Stimulated activated CD4-positive, alpha-beta T cell treated with anti-CD3 and anti-CD28 coated beads, Interleukin-12 subunit alpha, Interleukin-12 subunit beta, amount 100 ng/mL, for 24 hours (primary cell): ENCODE measurements at places on chromosomes 5 and 9.
A peak's percentile ranks its signal among the peaks of the same experiment; 100 is the strongest.

- no peak for DNase-seq
Measured at GRCh38 chr5:171745602-171746001, 40.0 kb upstream of the SMIM23 start.

DNA sequence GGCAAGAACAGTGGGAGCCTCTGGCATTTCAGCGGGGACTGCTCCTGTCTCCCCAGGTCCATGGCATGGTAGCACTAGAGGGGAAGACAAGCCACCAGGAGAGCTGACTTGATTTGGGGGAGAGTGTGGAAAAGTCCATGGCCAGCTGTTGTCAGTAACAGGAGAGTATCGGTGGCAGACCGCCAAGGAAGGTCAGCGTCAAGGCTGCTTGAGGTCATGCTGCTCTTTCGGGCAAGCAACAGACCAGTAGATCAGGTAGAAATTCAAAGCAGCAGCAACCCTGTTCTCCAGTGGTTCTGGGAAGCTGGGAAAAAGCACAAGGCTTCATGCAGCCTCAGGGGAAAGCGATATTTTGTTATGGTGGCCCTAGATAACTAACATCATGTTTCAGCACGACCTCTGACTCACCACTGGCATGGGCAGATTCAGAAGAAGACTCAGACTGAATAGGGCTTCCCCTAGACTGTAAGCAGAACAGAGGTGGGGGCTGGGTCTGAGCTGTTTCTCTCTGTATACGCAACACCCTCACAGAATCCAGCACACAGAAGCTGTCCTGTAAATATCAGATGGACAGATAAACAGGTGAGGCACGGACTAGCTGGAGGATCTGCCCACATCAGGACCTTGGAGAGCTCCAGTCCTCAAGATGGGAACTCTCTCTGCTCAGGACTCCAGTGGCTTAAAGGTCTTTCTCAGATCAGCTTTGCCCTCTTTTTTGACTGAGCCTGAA is 35.2 kb upstream of the PLEKHG4B start:
- DNase-seq = no peak

GRCh38 chr5:108654051-108654450 is 93.6 kb upstream of the FER start:
- DNase-seq = no peak

DNA sequence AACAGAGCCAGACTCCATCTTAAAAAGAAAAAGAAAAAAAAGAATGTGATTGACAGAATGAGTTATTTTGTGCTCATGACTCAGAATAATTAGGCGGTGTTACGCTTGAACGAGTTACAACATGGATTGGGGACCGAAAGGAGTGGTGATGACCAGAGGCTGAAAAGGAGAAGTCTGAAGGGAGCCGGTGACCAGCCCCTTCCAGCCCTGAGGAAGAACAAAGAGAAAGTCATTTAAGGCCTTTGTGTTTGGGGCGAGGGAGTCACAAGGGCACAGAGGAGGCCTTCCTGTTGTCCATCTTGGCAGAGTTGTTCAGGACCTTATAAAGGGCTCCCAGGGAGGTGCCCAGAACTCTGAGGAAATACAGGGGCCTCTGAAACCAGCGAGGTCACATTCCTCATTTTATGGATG is 131.6 kb downstream of the GOLPH3 start:
- DNase-seq = no peak

GRCh38 chr9:85741095-85741874 is 469 bp downstream of the AGTPBP1 start:
- DNase-seq = peak; percentile 35

GRCh38 chr9:129068990-129069861 is 11.7 kb upstream of the DOLPP1 start:
- peak; percentile 27 for DNase-seq

GRCh38 chr5:176536132-176536901 is 885 bp downstream of the RNF44 start:
- DNase-seq = peak; percentile 58

DNA sequence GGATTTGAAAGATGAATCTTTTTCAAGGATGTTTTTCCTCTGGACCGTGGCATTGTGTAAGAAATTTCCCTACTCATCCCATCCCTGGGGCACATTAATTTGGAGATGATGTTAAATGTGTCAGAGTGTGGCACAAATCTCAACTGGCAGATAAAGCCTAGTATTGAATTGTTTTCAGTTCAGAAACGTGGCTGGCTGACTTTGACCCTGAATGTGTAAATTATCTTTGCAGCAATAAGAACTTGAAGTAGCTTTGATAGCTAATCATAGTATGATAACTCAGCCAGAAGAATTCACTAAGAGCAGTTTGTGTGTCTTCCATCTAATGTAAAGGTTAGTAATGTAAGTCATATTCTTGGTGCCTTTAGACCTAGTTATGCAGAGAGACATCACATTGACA is 238.4 kb upstream of the DMRT1 start:
- no peak for DNase-seq

DNA sequence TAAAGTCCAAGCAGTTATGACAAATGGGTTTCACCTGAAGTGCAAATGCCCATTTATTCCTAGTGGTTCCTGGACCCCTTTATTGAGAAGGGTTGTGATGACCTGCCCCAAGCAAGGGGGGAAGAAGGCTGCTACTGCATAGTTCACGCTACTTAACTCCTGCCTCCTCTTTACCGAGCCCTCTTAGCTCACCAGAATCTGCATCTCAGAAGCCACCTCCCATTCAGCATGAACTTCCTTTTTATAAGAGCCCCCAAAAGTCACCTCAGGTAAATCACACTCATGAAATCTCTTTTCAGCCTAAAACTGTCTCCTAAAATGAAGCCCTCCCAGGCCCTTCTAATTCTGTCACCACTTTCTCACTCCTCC is 26.6 kb upstream of the C9orf72 start:
- no peak for DNase-seq

DNA sequence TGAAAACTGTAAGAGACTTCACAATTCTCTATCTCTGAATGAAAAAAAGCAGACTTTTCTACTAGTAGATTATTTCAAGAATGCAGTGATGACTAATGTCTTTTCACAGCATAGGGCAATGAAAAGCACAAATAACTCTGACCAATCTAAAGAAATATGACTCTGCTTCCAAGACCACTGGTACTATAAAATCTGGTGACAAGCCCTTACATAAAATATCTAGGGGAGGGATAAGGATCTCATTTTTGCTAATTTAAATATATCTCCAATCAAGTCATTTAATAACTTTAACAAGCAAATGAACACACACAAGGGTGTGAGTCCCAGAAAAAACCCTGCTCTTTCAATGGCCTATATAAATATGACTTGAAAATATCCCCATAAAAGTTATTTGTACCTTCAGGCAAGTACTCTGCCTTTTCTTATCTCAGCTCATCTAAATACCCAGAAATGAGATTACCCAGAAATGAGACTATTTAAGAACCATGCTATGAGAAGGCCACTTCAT is 105.2 kb downstream of the GNAQ start:
- DNase-seq = no peak

- DNase-seq = no peak
Measured at GRCh38 chr9:35395076-35395705, 94.7 kb upstream of the RUSC2 start.

DNA sequence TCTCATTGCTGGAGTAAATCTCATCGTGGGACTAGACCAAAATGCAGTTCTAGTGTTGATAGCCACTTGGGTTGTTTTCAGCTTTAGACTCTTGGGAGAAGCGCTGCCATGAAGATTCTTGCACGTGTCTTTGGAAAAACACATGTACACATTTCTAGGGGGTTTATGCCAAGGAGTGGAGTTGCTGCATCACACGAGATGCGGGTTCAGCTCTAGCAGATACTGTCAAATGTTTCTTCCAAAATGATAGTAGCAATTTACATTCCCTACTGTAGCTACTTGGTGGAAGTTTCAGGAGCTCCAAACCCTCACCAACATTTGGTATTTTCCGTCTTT is 52.3 kb upstream of the CPLX2 start:
- DNase-seq = no peak

DNA sequence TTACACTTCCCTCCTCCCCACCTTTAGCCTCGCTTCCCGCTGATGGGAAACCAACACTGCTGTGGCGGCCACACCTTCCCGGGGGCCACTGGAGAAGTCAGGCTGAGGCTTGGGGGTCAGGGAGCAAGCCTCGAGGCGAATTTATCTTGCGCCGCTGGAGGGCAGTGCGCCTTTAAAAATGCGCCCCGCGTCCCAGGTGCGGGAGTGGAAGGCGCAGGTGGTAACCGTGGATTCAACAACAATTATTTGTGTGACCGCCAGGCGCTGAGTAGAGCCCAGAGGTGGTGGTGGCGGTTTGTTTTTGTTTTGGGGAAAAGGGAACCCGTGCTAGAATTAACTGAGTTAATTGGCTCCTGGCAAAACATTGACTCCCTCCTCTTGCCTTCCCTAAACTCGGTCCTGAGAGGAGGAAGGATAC is 1.1 kb downstream of the CFAP77 start:
- peak; percentile 43 for DNase-seq

DNA sequence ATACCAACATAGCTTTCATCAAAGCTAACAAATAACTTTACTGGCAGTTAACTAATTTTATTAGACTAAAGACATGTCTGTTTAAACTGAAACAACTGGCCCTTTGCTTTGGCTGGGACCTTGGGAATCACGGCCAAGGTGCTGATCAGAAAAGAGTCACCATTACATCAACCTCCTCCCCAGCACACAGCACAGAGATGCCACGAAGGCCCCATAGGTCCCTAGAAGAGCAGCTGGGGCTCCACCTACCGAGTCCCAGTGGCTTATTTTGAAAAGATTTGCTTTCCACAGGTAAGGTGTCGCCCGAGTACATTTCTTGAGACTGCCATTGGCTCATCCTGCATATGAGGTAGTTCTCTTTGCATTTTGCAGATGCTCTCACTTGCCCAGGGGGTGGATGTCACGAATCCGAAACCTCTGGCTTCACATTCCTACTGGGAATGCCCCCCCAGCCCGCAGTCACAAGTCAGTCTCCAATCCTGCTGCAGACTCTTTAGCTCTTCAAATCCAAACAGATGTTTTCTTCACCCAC is 18.8 kb upstream of the HSD17B3 start:
- DNase-seq = no peak
